ENCODE measurements at places on chromosomes 1 and 21.
A peak's percentile ranks its signal among the peaks of the same experiment; 100 is the strongest.

GRCh38 chr1:5502311-5503194 is 489.7 kb downstream of the NPHP4 start:
- no peak for DNase-seq

DNA sequence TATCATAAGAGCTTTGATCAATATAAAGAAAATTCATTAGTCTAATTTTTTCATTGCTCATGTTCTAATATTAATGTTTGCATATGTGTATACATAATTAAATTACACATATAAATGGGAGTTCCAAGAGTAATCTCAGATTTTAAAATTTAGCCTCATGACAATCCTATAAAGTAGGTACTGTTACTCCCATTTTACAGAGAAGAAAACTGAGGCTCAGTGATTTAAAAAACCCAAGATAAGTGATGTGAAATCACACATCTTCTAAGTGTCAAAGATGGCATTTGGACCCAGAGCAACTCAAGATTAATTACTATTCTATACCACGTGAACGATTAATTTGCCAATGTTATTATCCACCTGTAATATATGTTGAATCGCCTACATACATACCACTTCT is 122.3 kb downstream of the TM2D1 start:
- no peak for DNase-seq

DNA sequence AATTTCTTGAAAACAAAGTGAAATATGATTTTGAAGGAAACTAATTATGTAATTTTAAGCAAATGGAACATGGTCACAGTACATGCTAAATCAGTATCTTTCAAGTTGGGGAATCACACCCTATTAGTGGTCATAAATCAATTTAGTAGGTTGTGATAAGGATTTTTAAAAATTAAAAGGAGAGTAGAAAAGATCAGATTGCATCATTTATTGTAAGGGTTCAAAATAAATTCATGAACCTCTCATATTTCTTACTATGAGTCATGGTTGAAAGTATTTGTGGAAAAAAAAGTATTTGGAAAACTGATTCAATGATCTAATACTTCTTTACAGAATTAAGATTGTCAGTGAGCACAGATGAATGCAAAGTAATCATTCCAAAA is 14.6 kb downstream of the ADSS2 start:
- DNase-seq = no peak

GRCh38 chr1:20487236-20487590 is 1.2 kb upstream of the CAMK2N1 start:
- DNase-seq = no peak

GRCh38 chr1:16266411-16267118 is 29.6 kb upstream of the CPLANE2 start:
- no peak for DNase-seq

- DNase-seq = no peak
Observed at GRCh38 chr1:19606817-19607642, 37.1 kb upstream of the NBL1 start.

DNA sequence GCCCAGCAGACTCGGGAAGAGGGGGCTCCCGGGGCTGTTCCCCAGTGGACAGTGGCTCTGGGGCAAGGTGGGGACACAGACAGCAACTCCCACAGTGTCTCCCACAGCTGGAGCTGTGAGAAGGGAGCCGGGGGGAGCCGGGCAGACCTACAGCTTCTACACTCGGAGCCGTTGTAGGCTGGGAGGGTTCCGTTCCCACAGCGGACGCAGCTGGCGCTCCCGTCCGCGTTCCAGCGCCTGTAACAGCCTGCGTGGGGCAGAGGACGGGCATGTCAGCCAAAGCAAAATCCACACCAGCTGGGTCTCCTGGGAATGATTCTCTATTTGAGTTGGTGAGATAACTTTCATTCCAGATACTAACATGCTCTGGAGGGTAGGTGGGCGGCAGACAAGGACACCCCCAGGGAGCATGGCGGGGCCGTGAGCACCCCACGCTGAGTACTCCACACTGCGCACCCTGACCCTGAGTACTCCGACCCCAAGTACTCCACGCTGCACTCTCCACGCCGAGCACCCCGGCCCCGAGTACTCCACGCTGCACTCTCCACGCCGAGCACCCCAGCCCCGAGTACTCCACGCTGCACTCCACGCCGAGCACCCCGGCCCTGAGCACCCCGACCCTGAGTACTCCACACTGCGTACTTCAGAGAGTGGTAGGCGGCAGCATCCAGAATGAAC is 13.4 kb upstream of the RNF223 start:
- DNase-seq = no peak

DNA sequence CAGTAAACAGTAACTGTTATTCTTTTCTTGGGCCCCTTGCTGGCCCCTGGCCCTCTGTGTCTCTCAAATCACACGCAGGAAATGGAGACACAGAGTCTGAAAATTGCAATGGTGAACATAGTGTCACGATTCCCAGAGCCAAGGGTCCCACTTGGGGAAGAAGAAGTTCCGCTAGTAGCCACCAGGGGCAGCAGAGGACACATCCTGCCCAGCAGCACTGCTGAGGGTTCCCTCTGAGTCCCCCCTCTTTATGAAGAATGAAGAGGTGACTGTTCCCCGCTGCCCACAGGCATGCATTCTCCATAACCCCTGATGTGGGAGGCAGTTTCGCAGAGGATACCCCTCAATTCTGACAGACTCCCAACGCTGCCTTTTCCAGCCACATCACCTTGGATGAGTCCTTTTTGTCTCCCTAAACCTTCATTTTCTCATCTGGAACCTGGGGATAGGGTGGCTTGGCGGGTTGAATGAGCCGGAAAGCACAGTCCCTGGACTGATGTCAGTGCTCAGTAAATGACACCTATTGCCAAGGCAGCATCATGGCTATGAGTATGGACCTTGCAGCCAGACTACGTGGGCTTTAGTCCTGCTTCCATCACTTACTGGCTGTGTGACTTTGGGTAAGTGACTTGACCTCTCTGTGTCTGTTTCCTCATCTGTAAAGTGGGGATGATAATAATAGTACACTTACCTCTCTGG is 238.0 kb upstream of the TMEM51 start:
- DNase-seq = peak; percentile 14

- no peak for DNase-seq
Observed at GRCh38 chr1:47550929-47551328, 113.1 kb downstream of the FOXD2 start.

DNA sequence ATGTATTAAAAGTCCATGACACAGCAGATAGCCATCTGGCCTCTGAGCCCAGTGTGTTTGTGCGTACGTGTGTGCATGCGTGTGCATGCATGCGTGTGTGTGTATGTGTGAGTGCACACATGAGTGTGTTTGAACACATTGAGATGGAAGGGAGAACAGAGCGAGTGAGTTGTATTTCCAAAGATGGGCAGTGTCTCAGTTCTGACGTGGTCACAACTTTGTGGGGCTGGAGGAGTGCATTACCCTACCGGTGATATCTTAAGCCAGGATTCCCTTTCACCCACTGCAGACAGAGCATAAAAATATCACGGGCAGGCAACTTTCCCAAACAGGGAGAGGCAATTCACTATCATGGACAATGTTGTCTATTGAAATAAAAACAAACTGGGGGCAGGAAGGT is 27.8 kb downstream of the IRF2BP2 start:
- no peak for DNase-seq

GRCh38 chr1:75310067-75310466 is 175.9 kb downstream of the LHX8 start:
- DNase-seq = no peak

All from MV-4-11 (cell line).